ENCODE measurements at places on chromosomes 7 and 10. TPM values are rescaled to one million over a fixed set of nuclear protein-coding genes. Genes with fewer than 3 reads are reported as not detected.

HGF gene
- not detected for total RNA-seq

UPK3BL2 gene
- 13.2 TPM for total RNA-seq

CHAT gene
- total RNA-seq = not detected

GIMAP4 gene
- total RNA-seq = 277 TPM

GAD2 gene
- total RNA-seq = not detected

ADAM12 gene
- total RNA-seq = 1.2 TPM

CYP3A7 gene
- total RNA-seq = not detected

CHST15 gene
- total RNA-seq = 0.20 TPM
